ENCODE measurements at places on chromosomes 3 and 15. TPM values are rescaled to one million over a fixed set of nuclear protein-coding genes. Genes with fewer than 3 reads are reported as not detected.

SLC38A3 gene
- not detected for total RNA-seq

CPA3 gene
- total RNA-seq: 21.0 TPM

LRRC2 gene
- 1.1 TPM for total RNA-seq

GRCh38 chr15:50224606-50225005, 40.9 kb downstream of the HDC start:
- DNase-seq: no peak

- DNase-seq: no peak
Observed at GRCh38 chr3:142992323-142992722, 9.0 kb upstream of the U2SURP start.

GRCh38 chr3:126136428-126137220, 43.8 kb downstream of the ALDH1L1 start:
- peak; percentile 21 for DNase-seq

DNA sequence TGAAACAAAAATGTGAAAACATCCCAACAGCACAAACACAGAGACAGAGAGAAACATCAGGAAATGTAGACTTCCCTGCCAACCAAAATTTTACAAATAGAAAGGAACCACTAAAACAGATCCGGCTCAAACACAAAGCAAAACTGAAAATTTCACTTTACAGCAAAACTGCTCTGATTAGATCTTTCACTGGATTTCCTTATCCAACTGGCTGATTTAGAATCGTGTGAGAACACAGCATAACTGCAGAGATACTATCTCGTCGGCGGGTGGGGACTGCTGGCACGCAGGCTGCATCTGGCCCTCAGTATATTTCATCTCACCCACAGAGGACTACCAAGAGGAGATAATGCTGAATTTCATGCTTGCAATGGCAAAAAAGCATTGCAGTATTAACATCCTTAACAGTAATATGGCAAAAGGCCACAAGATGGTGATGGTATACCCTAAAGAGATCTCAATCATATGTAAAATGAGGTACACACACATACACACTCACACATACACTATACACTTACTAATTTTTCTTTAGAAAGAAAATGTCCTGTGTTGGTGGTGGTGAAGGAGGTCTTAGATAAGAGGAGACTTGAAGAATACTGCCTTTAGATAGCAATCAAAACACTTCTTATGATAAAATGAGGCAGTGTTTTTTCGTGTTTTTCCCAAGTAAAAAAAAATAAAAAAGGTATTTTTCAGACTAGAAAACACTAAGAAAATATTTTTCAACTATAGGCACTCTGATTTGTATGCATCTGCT, 10.6 kb upstream of the LEO1 start:
- DNase-seq: no peak

IGDCC3 gene
- not detected for total RNA-seq

NME9 gene
- 3.8 TPM for total RNA-seq

ANAPC13 gene
- 50.1 TPM for total RNA-seq

GUCA1C gene
- total RNA-seq: not detected

CTNNB1 gene
- 404 TPM for total RNA-seq

RTP1 gene
- total RNA-seq: not detected

DNA sequence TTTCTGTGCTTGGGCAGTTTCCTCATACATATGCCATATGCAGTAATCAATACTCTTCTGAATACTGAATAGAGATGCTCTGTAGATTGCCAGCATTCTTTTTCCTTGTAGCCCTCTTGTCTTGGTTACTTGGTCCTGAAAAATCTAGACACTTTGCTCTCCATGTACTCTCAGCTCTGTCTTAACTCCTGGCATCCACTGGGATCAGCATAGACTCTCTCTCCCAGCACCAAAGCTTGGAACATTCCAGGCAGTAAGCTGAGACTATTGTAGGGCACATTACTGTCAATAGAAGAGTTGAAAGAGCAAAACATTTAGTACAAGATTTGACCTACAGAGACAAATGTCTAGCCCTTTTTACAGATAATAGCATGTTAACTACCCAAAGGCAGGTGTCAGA, 1100.3 kb downstream of the TBL1XR1 start:
- no peak for DNase-seq

DNA sequence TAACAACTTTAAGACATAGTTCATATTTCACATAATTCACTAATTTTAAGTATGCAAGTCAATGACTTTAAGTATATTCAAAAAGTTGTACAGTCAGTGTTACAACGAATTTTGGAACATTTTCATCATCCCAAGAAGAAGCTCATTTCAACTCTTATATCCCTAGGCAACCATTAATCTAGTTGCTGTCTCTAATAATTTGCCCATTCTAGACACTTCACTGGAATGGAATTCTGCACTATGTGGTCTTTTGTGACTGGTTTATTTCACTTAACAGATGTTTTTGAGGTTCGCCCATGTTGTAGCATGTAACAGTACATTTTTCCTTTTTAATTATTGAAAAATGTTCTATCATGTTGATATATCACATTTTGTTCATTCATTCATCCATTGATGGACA, 104.2 kb upstream of the SPRED1 start:
- DNase-seq: no peak

SLC27A2 gene
- 0.66 TPM for total RNA-seq

GRCh38 chr15:87619161-87619960, 637.2 kb downstream of the NTRK3 start:
- DNase-seq: no peak

DNA sequence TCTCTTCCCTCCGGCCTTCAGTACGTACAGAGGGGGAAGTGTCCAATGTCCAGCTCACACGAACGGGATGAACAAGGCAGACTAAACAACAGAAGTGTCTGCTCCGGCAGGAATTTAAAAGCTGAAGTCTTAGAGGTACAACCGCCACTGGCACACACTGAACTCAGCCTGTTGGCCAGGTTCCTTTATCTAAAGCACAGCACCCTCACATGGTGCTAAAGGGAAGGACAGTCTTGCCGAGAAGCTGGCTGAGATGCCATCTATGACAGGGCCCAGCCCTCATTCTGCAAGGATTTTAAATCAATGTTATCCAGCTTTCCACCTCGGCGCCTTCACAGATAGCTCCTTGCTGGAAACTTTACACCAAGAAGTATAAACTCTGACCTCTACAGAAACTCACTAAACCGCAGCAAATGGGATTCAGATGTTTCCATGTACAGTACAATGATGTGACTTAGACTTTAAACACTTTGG, 2.8 kb downstream of the ADAMTS17 start:
- peak; percentile 55 for DNase-seq

IL17RD gene
- 0.69 TPM for total RNA-seq

- no peak for DNase-seq
Observed at GRCh38 chr3:11146773-11147660, 7.3 kb upstream of the HRH1 start.

CYP11A1 gene
- total RNA-seq: 8.4 TPM

- no peak for DNase-seq
Observed at GRCh38 chr3:136350132-136350531, 100.0 kb downstream of the PCCB start.

FOXB1 gene
- not detected for total RNA-seq

GRCh38 chr15:38378161-38378560, 75.8 kb upstream of the FAM98B start:
- no peak for DNase-seq

DNA sequence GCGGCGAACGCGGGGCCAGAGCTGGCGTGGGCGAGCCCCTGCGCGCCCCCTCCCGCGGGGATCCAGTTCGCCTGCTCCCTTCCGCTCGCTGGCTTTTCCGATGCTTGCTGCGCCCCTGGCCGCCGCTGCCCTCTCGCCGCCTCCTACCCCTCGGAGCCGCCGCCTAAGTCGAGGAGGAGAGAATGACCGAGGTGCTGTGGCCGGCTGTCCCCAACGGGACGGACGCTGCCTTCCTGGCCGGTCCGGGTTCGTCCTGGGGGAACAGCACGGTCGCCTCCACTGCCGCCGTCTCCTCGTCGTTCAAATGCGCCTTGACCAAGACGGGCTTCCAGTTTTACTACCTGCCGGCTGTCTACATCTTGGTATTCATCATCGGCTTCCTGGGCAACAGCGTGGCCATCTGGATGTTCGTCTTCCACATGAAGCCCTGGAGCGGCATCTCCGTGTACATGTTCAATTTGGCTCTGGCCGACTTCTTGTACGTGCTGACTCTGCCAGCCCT, 721 bp downstream of the P2RY1 start:
- DNase-seq: no peak

Measured in upper lobe of left lung (tissue), 6 donors.